ENCODE measurements at places on chromosomes 5 and 9. TPM values are rescaled to one million over a fixed set of nuclear protein-coding genes. Genes with fewer than 3 reads are reported as not detected.
A peak's percentile ranks its signal among the peaks of the same experiment; 100 is the strongest.

ARSB gene
- 16.0 TPM for total RNA-seq

DDX4 gene
- not detected for total RNA-seq

DNA sequence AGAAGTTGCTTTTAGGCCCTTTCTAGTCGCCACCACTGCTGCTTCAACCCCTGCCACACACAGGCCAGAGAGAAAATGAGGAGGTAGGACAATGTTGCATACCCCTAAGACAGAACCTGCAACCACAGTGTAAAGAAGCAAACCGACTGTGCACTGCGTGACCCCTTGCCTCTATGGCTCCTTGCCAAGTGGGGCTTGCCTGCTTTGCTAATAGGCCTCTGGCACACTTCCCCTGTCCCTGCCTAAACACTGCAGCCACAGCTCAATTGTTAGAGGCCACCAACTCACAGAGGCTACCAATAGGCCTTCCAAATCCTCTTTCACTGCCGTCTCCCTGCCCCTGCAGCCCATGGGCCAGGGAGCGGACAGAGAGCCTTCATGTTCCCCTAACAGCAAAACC is 280.1 kb downstream of the CDH10 start:
- DNase-seq = no peak

GAS1 gene
- total RNA-seq = 3.1 TPM

DNA sequence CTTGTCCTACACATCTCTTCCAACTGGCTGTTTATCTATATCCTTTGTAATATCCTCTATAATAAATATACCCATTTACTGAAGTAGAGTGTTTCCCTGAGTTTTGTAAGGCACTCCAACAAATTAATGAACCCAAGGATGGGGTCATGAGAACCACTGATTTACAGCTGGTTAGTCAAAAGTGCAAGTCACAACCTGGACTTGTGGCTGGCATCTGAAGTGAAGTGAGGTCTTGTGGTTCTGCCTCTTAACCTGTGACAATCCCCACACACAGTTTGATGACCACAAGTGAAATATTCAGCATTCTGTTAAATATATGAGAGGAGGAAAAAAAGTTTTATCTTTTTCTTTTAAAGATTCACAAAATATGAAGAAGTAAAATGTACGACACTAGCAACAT is 126.1 kb downstream of the NR2F1-AS1 start:
- DNase-seq = no peak

CTXN3 gene
- not detected for total RNA-seq

SPOCK1 gene
- total RNA-seq = 5.0 TPM

- peak; percentile 10 for DNase-seq
These were observed 107.9 kb downstream of the INVS start for GRCh38 chr9:100206899-100207298.

GRM6 gene
- not detected for total RNA-seq

TUSC1 gene
- 2.0 TPM for total RNA-seq

MAP3K1 gene
- total RNA-seq = 18.8 TPM

DNA sequence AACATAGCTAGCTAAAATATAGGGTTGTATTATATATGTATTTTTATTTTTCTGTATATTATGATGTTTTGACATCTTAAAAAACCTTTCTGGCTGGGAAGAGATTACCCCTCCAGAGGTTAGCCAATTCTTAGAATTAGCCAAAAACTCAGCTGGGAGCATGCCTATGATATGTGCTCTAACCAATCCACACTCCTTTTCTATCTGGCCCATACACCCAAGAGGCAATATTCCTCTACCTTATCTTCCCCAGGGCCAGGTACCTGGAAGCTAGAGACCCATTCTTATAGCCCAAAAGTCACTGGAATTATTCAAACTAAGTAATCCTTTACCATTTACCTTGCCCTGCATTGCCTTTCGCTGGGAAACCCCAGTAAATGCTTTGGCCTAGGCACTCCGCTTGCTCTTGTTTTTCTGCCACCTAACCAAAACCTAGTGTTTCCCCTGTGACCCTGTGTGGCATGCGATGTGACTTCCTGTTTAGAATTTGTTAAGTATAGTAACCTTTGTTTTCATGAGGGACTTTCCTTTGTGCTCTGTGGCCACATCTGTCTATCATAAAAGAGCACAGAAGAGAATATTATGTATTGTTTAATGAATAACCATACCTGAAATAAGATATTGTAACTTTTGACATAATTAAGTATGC is 37.4 kb downstream of the CSNK1G3 start:
- DNase-seq = no peak

GRCh38 chr5:69364850-69365249 is 4.5 kb downstream of the AK6 start:
- DNase-seq = no peak

DNA sequence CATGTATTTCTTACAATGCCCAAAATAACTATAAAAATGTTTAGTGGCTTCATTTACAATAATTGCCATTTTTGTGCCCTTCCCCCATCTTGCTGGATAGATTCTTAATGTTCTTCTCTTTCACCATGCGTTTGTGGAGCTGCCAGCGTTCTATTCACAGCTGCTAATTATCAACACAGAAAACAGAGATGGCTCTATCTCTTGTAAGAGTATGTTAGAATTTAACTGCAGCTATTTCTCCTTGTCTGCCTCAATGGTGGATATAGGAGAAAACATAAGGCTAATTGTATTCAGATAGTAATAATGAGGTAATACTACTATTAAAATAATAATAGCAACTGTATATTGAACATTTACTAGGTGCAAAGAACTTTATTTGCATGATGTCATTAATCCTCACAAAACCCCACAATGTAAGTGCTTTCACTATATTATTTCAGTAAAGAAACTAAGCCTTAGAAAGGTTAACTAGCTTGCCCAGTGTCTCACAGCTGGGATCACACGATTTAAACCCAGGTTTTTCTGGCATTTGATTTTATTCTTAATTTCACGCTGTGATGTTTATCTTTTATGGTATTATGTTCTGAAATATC is 50.1 kb downstream of the JAKMIP2 start:
- DNase-seq = no peak

- no peak for DNase-seq
These were observed 49.4 kb downstream of the POU5F2 start for GRCh38 chr5:93691997-93692396.

FOXD4L4 gene
- total RNA-seq = under 0.01 TPM

- DNase-seq = peak; percentile 84
These were observed 34.7 kb downstream of the ADAM19 start for GRCh38 chr5:157540707-157541446.

DNA sequence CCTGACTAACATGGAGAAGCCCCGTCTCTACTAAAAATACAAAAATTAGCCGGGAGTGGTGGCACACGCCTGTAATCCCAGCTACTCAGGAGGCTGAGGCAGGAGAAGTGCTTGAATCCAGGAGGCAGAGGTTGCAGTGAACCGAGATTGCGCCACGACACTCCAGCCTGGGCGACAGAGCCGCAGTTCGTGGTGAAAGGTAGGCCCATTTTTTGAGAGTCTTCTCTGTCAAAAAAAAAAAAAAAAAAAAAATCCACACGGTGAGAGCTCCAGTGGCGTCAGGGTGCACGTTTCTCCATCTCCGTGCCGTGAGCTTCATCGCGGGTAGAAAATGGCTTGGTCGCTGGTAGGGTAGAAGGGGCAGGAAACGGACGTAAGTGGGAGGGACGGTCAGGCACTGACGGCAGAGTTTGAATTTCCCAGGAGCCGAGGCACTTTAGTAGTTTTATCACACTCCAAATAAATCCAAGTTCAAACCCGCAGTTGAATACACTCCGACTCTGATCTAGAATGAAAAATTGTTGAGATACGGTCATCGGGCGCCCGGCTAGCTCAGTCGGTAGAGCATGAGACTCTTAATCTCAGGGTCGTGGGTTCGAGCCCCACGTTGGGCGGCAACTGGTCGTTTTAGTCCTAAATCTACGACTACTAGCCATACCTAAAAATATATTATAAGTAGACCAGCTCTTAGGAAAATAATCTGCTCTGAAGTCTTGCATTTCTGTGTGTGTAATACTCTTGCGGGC is 2.4 kb upstream of the TRIM7 start:
- peak; percentile 93 for DNase-seq

GRCh38 chr5:68277431-68277830 is 61.9 kb downstream of the PIK3R1 start:
- DNase-seq = peak; percentile 77

DNA sequence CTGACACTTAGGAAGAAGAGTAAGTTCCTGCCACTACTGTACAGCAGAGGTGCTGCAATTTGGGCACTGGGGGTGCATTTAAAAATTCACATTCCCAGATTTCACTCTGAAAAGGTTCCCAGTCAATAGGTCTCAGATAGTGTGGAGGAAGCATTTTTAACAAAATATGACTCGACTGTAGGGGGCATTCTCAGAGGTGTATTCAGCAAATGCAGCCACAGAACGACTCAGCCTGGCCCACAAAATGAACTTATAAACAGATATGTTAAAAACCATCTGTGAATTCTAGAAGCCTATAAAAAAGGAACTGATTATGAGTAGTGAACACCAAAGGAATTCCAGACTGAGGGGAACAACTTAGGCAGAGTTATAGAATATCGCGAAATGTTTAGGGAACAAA is 31.1 kb downstream of the MLLT3 start:
- peak; percentile 69 for DNase-seq

DNA sequence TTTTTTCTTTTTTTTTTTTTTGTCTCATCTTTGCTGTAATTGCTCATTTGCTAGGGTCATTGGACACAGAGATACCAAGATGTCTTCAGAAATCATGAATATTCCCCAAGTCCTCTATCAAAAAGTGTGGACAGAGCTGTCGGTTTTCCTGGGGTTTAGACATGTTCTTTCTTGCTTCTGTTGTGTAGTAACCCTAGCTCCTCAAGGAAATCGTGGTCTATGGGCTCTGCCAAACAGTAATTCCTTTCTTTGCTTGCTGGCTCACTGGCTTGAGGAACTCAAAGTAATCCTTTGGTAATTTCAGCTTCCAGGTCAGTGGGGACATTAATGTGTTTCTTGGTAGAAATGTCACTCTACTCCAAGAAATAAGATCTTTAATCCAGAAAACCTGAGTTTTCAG is 101.7 kb downstream of the TMC1 start:
- no peak for DNase-seq

IFNA14 gene
- not detected for total RNA-seq

- DNase-seq = no peak
These were observed 363.6 kb downstream of the ANXA1 start for GRCh38 chr9:73515216-73515615.

SV2C gene
- not detected for total RNA-seq

DNA sequence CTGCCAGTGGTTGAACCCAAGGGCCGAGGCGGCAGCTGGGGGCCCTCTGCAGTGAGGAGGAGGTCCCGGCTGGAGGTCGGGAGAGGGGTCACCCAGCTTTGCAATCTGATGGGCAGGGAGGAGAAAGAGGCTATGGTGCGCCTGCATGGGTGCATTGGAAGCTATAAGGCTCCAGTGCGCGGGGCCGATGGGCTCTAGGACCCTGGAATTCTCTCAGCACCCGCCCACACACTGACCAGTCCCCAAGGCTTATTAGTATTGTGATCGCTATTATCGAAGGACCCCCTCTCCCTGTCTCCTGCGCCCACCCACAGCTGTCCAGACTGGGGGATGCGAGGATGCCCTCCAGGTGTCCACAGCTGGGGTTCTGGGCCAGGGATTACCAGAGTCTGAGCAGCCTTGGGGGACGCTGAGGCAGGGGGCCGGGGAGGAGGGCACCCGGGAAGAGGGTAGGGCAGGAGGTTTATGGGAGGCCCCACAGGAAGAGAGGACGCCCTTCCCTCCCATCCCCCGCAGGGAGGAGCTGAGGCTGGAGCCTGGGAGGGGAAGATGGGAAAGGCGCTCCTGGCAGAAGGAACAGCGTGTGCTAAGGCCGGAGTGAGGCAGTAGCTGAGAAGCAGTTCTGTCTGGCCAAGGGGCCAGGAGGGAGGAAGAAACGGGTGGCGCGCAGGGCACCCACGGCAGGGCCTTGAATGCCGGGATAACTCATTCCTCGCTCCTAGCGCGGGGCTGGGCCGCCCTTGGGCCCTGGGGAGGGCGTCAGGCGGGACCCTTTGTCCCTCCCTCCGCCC is 24.2 kb downstream of the C9orf50 start:
- peak; percentile 73 for DNase-seq

AFAP1L1 gene
- 5.3 TPM for total RNA-seq

GRCh38 chr9:98775831-98776441 is 20.4 kb downstream of the ANKS6 start:
- DNase-seq = peak; percentile 79

CSF1R gene
- total RNA-seq = 0.36 TPM

GRCh38 chr5:56851258-56851941 is 36.1 kb downstream of the MAP3K1 start:
- peak; percentile 47 for DNase-seq

DNA sequence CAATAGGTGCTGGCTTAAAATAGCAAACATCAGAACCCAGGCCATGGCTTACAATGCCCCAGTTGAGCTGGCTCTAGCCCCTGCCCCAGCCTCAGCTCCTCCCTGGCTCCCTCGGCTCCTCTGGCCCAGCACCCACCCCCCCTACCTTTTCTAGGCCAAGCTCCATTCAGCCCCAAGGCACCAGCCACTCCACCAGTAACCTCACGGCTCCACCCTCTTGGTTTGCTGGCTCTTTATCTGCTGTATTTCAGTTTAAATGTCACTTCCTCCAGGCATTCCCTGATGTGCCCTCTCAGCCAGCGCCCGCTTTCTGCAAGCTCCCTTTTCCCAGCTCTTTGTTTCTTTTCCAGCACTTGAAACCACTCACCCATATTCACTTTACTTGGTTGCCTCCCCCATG is 10.6 kb downstream of the C1QTNF2 start:
- no peak for DNase-seq

DNA sequence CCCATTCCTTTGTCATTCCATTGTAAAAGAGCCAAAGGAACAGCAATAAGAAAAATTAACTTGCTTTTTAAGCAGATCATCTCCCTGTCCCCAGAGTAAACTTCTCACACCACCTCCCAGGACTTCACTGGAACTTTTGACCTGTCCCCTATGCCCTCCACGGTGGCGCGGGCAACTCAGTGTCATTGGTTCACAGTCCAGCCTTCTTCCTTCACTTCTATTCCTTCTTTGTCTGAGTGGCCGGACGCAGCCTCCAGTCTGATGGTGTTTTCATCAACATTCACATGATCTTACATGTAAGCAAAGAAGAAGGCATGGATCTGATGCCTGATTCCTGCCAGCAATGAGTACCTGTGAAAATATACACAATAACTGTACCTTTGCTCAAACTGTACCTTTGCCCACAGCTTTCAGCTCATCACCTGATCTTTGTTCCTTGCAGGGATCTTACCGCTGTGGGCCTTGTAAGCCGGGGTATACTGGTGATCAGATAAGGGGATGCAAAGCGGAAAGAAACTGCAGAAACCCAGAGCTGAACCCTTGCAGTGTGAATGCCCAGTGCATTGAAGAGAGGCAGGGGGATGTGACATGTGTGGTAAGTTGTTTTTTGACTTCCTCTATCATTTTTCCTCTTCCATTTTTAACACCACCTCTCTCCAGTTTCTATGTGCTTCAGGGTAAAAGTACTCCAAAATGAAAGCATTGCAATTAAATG is 32.5 kb downstream of the THBS4 start:
- DNase-seq = no peak

PPP3R2 gene
- total RNA-seq = not detected

GRCh38 chr5:65818592-65818991 is 96.6 kb downstream of the NLN start:
- DNase-seq = no peak

GDF9 gene
- total RNA-seq = 0.18 TPM

- DNase-seq = peak; percentile 71
These were observed 25.0 kb upstream of the HMCN2 start for GRCh38 chr9:130240410-130241197.

GRCh38 chr9:94665613-94666012 is 26.3 kb upstream of the FBP1 start:
- no peak for DNase-seq

MVB12B gene
- 2.0 TPM for total RNA-seq

GRCh38 chr5:170882345-170882744 is 20.5 kb downstream of the RANBP17 start:
- DNase-seq = no peak
